NCI-H2081 treated with DMSO at 0.1 percent for 48 hours (cell line): ENCODE measurements at places on chromosomes 5 and 9.

DNA sequence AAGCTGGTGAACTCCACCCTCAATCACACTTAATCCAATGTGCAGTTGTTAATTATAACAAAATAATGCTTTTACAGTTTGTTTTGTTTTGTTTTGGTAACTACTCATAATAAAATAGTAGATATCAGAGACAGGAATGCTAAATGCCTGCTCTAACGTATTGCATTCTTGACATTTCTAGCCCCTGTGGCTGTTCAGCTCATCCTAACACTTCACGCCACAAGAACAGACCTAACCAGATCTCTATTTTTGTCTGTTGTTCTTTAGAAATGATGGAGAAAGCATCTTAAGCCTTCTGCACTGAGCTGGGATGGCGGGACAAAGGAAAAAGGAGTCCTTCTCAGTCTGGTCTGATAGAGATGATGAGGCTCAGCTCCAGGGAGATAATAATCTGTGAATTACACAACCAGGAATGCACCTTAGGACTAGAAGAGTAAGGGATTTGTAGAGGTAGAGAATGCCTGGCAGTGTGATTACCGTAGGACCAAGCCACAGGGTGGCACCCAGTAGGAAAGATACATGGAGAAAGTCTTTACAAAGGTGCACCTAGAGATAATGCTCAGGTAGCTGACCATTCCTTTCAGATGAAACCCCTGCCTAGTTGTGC is 628.8 kb downstream of the PDE4D start:
- no peak for DNase-seq

GRCh38 chr9:121955649-121956048 is 137.5 kb downstream of the TTLL11 start:
- DNase-seq, result no peak

DNA sequence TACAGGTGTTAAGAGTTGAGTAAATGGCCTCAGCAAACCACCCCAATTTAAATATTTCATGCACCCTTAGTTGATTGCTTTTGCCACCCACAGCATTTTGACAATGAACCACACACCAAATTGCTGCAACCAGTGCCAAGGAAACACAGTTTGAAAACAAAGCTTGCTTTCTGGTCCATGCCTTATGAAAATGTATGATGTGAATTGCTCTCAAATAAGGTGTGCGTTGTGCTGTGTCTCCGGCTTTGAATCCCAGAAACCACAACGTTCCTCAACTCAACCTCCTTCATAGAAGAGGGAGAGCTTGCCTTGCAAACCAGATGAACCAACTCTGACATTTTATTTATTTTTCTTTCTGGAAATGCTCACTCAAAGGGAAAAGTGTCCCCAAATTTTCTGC is 762.7 kb downstream of the TLE1 start:
- no peak for DNase-seq

GRCh38 chr9:14080959-14081542 is 232.9 kb downstream of the NFIB start:
- DNase-seq, result no peak

DNA sequence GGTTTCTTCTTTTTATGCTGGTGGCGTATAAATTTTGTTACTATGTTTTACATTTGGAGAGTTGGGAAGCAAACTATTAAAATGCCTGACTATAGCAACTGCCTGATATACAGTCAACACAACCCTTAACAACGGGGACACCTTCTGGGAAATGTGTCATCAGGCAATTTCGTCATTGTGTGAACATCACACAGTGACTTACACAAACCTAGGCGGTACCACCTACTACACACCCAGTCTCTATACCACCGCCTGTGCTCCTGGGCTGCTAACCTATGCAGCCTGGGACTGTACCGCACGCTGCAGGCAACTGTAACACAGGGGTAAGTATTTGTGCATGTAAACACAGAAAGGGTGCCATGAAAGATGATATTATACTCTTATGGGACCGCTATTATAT is 1.3 kb upstream of the CDHR2 start:
- no peak for DNase-seq

- no peak for DNase-seq
Measured at GRCh38 chr9:113653746-113654604, 190.4 kb downstream of the RGS3 start.

- DNase-seq, result no peak
Measured at GRCh38 chr9:115777610-115778009, 376.0 kb upstream of the PAPPA start.

GRCh38 chr9:121261107-121261460 is 6.9 kb upstream of the GSN start:
- DNase-seq, result no peak

DNA sequence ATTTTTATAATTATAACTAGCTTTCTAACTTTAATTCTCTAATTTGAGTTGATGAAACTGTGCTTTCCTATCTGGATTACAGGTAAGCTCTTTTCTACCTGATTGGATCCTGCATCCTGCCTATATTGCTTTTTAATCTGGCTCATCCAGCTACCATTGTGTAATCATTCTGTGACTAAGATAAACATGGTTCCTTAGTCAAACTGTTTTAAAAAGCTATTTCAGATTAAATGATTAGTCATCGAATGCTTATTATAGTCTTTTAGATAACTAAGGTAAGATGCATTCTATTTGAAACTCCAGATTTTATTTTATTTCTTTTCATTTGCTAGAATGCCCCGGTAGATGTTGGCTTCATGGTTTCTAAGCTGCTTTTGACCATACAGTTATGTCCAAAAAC is 50.7 kb downstream of the ICE1 start:
- DNase-seq, result no peak

GRCh38 chr5:31995006-31995405 is 179.1 kb downstream of the GOLPH3 start:
- DNase-seq, result no peak

DNA sequence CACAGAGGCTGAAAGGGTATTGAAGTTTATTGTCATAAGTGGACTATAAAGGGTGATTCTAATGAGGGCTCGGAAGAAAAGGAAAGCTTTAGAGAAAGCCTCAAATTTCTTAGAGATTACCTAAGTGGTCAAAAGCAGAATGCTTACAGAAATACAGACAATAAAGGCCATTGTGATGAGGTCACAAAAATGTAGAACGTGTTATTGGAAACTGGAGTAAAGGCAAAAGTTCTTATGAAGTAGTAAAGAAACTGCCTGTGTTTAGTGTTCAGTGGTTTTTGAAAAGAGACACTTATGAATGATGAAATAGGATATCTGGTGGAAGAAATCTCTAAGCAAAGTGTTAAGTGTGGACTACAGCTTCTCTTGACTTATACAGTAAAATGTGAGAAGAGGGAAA is 726.9 kb downstream of the DNAH5 start:
- no peak for DNase-seq

- no peak for DNase-seq
Measured at GRCh38 chr9:5408596-5408995, 29.1 kb downstream of the PLGRKT start.

DNA sequence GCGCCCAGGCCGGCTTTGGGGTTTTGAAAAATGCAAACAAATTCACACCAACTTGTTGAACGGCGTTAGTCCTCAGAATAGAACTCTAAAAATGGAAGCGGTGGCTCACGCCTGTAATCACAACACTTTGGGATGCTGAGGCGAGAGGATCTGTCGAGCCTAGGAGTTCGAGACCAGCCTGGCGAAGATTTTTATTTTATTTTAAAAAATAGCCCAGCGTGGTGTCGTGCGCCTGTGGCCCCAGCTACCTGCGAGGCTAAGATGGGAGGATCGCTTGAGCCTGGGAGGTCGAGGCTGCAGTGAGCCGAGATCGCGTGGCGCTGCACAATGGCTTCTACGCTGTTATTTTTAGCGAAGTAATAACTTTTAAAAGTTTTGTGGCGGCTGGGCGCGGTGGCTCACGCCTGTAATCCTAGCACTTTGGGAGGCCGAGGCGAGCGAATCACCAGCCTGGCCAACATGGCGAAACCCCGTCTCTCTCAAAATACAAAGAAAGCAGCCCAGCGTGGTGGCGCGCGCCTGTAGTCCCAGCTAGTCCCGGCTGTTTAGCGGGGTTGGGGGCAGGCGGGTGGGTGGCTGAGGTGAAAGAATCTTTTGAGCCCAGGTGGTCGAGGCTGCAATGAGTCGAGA is 694 bp upstream of the PLIN2 start:
- no peak for DNase-seq

DNA sequence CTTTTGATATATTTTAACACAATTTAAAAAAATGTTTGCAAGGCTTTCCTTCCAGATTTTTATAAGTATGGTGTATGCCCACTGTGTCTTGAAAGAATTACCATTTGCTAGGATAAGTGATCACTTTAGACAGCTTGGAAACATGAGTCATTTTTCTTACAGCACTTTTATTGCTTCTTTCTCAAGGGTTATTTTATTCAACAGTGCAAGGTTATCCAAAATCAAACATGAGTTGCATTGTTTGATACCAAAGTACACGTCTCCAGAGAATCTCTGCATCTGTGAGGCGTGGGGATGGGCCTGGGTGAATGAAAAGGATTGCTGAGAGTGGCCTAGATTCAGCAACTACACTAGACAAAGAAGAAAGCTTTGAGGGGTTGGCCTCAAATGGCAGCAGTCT is 329.6 kb downstream of the ADAMTS6 start:
- no peak for DNase-seq

DNA sequence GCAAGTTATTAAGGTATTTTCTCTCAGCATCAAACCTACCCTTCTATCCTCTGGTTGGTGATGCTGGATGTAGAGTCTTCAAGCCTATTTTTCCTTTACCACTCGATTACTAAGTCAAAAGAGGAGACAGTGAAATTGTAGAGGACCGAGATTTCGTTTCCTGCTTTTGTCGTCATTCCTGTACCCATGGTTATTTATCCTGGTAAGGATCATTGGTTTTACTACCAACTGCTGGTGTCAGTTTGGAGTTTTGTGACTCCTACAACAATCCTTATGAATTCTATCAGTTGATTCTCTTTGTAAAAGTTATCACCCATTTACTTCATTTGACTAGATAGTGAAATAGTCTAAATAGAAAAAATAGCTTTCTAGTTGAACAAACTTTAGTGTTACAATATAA is 2028.2 kb upstream of the ACO1 start:
- no peak for DNase-seq
